ENCODE measurements at places on chromosomes 11 and 22.

DNA sequence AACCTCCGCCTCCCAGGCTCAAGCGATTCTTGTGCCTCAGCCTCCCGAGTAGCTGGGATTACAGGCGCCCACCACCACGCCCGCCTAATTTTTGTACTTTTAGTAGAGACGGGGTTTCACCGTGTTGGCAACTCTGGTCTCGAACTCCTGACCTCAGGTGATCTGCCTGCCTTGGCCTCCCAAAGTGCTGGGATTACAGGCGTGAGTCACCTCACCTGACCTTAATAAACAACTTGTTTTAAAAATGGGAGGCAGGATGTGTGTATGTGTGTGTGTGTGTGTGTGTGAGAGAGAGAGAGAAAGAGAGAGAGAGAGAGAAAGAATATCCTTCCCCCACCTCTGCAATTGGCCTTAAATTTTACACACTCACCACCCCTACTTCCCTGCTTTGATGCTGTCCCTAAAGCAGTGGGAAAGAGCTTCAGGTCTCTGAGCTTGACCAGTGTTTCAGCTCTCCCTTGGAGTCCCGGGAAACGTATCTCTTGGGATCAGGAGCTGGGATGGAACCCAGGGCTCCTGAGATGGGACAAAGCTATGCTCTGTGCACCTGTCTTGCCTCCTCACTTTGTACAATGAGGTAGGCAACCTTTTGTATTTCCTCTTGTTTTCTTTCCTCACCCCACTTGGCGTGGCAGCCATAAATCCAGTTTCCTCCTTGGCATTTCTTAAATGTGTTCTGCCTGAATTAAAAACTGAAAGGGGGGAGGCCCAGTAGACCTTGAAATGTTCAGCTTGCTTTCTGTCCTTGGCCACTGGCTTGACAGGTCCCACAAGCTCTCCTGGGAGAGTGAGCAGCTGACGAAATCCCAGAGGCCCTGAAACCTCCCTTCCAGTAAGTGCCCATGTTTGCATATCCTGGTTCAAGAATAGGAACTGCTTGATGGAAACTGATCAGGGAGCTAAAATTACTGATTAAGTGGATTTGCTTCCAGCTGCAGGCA, 17.8 kb upstream of the XBP1 start:
- no peak for DNase-seq

DNA sequence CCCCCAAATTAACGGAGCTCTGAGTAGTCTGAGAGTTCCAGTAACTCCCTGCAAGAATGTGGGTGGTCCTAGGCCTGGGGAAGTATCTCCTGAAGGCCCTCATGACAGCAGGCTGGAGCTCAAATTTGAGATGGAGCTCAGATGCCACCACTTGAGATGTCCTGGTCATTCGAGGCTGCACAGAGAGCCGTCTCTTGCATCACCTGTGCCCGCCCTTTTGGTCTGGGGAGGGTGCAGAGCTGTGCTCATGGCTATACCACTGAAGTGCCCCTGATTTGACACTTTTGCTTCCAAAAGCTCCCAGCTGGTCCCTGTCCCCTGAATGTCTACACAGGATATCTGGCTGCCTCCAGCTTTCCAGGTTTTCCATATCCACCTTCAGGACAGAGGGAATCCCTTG, 214.0 kb upstream of the B3GAT1 start:
- no peak for DNase-seq

DNA sequence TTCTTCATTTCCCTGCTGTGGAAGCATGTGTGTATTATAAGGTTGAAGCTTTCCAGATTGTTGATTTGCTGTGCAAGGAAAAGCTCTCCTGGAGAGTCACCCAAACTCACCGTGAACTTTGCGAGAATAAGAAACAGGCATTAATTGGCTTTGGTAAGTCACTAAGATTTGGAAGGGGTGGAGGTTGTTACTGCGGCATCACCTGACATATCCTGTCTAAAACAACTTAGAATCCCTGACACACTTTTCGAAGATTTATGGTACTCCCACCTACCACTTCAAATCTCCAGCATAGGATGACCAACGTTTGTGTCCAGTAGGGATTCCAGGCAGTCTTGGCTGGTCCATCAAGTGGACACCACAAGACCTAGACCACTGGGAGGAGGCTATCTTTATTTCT, 518.3 kb downstream of the MN1 start:
- DNase-seq, result no peak

GRCh38 chr22:33013531-33014162, 44.5 kb downstream of the SYN3 start:
- no peak for DNase-seq

- DNase-seq, result no peak
These were observed 4.9 kb downstream of the ZFTA start for GRCh38 chr11:63763496-63764339.

DNA sequence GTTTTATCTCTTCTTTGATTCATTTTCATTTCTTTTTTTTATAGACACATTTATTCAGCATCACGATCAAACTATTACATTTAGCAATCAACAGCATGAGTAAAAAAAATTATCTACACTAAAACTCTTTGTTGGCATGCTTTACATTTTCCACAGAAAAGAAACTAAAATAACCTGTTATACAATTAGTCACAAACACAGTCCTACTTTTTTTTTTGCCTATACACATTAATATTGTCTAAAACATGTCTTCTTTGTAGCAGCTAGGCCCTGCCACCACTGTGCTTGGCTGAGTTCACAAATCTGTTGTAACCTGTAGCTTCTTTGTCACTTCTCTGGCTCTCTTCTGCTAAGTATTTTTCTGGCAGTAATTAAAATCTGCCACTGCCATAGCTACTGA, 117.0 kb downstream of the STIM1 start:
- no peak for DNase-seq

DNA sequence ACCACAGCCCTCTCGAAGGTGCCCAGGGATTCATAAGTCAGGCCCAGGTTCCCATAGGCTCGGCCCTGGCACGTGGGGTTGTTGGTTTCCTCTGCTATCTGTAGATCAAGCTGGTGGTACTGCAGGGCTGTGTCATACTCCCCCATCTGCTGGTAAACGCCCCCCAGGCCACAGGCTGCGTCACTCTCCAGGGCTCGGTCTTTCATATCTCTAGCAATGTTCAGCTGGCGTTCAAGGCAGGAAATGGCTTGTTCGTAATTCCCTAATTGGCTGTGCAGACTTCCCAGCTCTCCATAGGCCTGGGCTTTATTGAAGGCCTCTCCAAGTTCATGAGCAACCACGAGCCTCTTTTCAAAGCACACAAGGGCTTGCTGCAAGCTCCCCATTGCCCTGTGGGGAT, 186.4 kb upstream of the PITPNB start:
- DNase-seq, result no peak

GRCh38 chr11:32569313-32569881, 14.2 kb upstream of the EIF3M start:
- no peak for DNase-seq

DNA sequence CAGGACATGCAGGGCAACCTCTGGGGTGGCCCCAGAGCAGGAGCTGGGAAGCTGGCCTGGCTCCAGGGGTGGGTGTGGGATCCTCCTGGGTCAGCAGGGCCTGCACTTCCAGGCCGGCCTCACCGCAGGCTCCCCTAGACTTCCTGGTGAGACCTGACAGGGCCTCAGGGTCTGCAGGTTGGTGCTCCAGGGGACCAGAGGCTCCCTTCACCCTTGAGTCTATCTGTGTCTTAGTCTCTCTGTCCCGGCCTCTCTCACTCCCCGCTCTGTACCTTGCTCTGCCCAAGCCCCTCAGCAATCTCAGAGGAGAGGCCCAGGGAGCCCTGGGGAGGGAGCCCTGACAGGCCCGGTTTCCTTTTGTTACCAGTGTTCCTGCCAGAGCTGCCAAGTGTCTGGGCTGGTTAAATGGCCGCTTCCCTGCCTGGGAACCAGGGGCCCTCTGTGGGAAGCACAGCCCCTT, 13.9 kb downstream of the CD82 start:
- no peak for DNase-seq

- DNase-seq, result no peak
These were observed 8.0 kb downstream of the IGHMBP2 start for GRCh38 chr11:68911731-68912130.

- DNase-seq, result no peak
These were observed 8.4 kb upstream of the MAP6 start for GRCh38 chr11:75677275-75677674.

DNA sequence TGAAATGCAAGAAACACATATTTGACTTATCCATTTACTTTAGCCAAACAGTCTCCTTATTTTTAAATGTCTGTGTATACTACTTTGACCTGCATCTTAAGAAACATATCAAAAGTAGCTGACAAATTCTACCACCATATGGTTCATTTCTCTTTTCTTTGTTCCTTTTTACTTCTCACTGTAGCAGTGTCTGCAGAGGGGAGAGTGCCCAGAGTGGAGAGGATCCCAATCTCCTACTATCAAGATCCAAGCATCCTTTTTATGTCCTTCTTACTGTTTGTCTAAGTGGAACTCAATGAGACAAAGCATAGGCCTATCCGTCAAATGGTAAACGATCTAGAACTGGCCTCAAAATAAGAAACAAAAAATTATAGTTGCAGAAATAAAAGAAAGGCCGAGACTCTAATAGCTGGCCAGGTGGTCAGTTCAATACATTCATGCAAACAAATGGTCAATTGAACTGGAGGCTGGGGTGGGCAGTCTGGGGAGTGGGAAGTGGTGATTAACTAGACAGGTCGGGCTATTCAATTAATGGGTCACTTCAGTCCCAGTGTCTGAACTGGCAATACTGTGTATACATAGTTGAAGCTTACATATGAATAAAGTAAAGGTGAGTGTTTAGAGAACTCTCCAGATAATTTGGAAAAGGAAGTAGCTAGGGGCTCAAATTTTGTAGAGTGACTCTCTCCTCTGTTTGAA, 149.1 kb downstream of the MAML2 start:
- DNase-seq, result no peak

GRCh38 chr11:66336234-66337102, at the start of gene RIN1:
TSS of gene RIN1 (minus strand) at chr11:66336434. CDS start at chr11:66336402, 32 bp downstream.
- no peak for DNase-seq

DNA sequence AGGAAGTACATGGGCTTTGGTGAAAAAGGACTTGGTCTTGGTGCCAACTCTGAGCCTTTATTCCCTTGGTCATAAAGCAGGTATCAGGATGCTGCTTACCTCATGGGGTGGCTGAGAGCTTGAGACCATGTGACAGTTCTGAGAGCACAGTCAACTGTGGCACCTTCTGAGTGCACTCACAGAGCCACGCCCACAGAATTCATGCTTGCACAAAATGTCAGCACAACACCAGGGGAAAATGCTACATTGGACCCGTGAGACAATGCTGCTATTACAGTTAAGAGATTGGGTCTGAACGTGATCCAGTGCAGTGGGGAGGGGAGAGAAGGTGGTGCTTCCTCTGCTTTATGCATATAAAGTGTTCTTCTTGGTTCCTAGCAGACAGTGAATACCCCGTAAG, 79.5 kb upstream of the SPON1 start:
- DNase-seq, result no peak

DNA sequence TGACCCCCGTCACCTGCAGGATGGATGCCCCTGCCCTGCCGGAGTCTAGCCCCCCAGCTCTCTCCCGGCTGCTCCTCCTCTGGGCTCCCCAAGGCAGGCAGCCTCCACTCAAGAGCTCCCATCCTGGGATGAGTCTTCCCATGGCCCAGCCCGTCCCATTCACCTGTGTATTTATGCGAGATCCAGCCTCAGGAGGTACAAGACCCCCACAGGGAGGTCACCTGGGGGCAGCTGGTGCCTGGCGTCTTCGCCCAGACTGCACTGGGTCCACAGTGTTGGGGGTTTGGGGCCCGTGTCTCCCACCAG, 43.0 kb upstream of the ZC3H12C start:
- no peak for DNase-seq

DNA sequence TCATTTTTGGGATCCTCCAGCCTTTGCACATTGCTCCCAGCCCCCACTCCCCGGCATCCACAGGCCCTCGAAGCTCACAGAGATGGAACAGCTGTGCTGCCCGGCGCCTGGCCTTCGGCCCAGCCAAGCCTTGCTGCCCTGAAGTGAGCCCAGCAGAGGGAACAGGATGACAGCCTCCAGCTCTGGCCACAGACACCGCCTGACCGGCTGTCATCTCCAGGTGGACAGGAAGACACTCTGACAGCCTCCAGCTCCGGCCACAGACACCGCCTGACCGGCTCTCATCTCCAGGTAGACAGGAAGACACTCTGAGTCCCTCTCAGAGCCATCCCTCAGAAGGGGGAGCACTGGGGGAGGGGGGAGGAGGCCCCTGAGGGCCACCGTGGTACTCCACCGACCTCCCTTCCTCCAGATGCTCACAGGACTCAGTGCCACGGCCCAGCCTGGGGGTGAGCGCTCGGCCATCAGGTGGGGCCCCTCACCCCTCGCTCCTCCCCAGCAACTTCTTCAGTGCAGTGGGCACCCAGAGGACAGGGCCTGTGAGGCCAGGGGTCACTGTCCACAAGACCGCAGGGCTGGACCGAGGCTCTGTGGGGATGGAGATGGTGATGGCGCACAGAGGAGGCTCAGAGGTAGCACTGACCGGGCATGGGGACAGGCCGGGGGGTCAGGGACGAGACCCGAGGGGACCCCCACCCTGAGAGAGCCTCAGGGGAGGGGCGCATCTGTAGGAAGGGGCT, 58.6 kb downstream of the BRD1 start:
- no peak for DNase-seq

GRCh38 chr11:115269191-115269950, 234.8 kb downstream of the CADM1 start:
- no peak for DNase-seq

GRCh38 chr11:4455419-4455818, 6.3 kb downstream of the OR52K2 start:
- DNase-seq, result no peak

GRCh38 chr22:49021131-49021925, 806.3 kb downstream of the BRD1 start:
- DNase-seq, result no peak

DNA sequence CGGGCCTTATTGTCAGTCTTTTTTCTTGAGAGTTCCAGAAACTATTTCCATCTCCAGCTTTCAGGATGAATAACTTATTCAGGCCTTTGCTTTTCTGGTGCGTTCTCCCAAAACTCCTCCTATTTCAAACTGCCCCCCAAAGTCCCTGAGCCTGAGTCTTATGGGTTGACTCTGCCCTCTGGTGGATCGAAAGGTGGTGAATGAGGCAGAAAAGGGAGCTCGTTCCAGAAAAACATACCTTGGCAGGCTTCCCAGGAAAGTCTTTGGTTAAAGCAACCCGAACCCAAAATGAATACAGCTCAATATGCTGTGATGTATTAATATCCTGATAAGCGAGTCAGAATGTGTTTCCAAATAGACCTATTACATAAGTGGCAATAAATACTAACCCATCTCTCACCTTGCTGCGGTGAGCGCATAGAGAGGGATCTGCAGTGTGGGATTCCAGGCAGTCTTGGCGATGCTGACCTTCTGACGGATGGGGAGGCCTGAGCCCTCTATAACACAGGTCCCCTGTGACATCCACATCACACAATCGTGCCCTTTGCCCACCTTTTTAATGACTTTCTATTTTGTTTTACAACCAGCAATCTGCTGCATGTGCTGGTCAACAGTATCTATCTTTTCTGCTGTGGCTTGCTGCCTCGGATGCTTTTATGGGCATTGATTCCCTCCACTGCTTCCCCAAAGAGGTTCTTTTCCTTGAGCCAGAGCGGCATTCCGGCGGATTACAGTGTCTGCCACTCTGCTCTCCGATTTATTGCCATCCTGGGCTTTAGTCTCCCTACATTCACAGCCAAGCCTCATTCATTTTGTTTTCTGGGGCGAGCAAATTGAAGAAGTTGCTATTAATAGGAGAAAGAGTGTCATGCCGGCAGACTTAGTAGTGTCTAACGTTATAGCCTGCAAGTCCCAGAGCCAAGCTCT, 756.8 kb downstream of the NTM start:
- DNase-seq, result no peak

- DNase-seq, result no peak
These were observed 51.9 kb upstream of the EIF3D start for GRCh38 chr22:36580846-36581245.

Measured in activated CD8-positive, alpha-beta memory T cell treated with anti-CD3 and anti-CD28 coated beads for 1 hour (primary cell).